ENCODE measurements at places on chromosomes 2 and 18.

DNA sequence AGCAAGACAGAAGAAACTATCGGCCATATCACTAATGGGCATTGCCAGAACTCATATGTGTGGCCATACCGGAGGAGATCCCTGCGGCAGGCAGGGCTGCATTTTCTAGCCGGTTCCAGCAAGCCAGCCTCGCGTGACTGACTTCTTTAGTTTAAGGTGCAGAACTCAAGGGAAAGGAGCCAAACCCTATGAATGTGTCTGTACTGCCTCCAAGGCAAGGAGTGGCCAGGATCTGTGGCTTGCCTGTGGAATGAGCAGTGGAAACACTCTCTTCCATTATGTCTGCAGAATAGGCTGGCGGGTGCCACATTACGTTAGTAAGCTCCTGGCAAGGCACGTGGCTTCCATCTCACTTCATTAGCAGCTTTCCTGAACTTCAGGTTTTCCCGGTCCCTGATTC lies 137.6 kb downstream of the ATL2 start:
- DNase-seq, result no peak

GRCh38 chr2:226829721-226830631 lies 5.9 kb upstream of the RHBDD1 start:
- DNase-seq, result peak; percentile 26

DNA sequence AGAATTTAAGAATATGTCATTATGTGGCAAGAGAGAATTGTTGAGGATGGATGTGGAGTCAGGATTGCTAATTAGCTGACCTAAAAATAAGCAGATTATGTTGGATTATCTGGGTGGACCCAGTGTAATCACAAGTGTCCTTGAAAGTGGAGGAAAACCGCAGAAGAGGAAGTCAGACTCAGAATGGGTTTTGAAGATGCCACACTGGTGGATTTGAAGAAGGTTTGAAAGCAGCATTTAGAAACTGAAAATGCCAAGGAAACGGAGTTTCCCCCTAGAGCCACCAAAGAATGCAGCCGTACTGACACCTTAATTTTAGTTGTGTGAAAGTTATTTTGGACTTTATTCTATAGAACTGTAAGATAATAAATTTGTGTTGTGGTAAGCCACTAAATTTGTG lies 41.6 kb upstream of the DPP10 start:
- DNase-seq, result peak; percentile 38

- no peak for DNase-seq
Observed at GRCh38 chr2:28137221-28137620, 246.7 kb downstream of the BABAM2 start.

DNA sequence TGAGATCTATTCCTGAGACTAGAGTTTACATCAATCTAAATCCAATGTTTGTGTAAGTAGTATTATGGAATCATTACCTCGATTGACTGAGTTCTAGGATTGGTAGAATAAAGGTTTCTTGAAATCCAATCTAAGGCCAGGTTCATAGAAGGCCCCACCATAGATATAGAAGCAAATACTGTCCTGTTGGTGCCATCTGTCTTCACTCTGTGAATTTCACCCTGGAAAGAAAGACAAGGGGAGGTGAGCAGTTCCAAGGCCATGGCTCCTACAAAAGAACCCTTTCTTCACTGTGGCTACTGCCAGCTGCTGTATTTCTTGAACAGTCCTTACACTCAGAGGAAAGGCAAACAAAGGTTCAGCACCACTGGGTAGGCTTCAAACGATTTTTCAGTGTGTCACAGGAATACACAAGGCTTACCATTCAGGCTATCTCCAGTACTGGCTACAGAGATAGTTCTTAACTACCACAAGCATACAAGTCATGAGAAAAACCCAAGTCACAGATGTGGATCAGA lies 137.0 kb downstream of the LRP2 start:
- no peak for DNase-seq

DNA sequence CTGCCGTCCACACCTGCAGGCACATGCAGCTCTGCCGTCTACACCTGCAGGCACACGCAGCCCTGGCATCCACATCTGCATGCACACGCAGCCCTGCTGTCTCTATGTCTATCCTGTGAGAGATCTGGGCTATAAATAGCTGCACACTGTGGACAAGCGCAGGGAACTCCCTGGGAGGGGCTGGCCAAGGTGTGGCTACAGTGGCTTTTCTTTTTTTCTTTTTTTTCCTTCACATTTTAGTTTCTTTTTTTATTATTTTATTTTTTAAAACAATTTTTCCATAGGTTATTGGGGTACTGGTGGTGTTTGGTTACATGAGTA lies 42.0 kb downstream of the TMEM182 start:
- DNase-seq, result no peak

GRCh38 chr2:85430752-85431569 lies 12.4 kb downstream of the SH2D6 start:
- no peak for DNase-seq

DNA sequence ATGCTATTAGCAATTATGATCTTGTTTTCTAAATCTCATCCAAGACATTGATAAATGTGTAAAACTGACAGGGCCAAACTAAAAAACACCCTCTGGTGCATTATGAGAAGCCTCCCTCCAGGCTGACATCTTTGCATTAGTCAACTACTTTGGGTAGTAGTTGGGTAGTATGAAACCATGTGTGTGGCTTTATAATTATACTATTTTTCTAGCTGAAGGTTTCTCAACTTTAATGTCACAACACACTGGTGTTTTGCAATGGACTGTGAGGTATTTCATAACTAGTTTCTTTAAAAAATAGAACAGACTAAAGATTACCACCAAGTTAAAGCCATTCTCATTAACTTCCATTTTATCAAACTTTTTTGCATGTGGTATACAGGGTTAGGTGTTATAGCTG lies 73.1 kb upstream of the RBMS1 start:
- DNase-seq, result peak; percentile 88

- no peak for DNase-seq
Observed at GRCh38 chr2:63571291-63571690, 17.0 kb downstream of the WDPCP start.

DNA sequence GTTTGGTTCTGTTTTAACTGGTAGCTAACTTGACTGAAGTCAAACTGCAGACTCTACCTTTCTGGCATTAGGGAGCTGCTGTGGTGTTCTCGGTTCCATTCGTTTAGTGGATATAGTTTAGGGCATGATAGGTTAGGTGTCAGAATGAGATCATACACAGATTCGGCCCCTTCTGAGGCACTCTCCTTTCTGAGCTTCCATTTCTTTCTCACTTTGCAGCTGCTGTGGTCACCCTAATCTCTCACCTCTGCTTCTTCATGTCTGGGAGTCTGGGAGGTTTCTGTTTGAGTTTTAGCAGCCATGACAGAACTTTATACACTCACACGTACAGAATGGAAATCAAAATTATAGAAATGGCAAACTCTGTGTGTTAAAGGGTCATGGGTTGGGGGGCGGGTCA lies 122.8 kb downstream of the ATP9B start:
- DNase-seq, result no peak

DNA sequence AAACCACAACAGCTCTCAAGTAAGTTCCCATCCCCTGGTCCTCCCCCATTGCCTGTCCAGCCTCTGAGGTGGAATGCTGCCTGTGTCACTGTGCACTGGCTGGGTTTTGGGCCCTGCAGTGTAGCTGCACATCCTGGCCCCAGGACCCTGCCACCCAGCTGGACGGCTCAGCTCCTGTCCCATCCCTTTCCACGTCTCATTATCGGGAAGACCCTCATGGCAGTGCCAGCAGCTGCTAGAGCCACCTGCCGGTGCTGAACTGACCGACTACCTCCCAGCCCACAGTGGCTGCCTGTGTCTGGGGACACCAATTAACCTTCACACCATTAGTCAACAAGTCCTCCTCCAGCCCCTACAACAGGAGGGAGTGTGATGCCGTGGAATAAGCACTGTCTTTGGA lies 31.9 kb downstream of the ADCY3 start:
- DNase-seq, result no peak

DNA sequence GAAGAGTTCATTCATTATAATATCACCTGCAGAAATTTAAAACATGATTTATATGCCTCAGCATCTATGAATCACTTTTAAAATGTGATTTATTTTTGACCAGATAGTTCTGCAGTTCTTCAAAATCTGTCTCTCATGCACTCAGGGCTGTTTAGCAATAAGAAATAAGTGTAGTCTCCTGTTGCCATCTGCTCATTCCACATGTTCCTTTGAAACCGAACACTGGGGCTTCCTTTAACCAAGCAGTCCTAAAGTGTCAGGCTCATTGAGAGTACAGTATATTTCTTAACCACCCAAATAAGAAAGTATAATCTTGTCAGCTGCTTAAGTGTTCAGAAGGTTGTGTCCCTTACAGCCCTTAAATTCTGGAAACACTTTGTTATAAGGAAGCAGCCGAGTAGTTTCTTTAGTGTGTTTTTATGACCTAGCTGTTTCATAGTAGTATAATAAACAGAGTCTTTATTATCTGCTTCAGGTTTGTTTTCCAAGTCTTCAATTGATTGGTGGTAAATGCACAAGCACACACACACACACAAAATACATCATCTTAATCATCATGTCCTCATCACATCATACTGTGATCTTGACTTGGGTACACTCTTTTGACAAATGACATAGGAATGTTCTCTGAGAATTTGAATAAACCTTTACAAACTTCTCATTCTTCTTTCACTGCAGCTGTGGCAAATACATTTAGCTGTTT lies 10.4 kb downstream of the WDR7 start:
- DNase-seq, result no peak

DNA sequence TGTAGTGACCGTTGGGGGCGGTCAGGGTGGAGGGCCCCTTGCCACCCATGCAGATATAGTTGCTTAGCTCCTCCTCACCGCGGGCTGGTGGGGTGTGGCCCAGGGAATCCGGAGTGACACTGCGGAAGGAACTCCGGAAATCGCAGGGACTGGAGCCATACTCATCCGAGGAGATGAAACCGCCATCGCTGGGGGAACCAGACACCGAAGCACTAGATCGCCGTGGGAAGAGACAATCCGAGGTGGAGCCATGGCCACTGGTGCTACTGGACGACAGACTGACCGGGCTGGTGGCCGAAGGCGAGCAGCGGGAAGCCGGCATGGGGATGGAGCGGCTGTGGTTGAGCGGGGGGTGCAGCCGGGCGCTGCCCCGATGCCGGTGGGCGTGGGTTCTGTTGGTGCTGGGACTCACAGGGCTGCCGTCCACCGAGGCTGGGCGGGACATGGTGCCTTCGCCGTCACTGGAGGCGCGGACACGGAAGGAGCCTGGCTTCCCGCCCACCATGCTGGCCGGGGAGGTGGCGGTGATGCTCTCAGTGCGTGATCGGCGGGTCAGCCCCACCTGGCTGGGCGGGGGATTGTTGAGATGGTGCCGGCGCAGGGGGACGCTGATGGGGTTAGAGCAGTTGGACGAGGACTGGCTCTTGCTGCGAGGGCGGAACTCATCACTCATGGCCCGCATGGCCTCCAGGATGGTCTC lies 2.2 kb downstream of the IRS1 start:
- DNase-seq, result no peak

DNA sequence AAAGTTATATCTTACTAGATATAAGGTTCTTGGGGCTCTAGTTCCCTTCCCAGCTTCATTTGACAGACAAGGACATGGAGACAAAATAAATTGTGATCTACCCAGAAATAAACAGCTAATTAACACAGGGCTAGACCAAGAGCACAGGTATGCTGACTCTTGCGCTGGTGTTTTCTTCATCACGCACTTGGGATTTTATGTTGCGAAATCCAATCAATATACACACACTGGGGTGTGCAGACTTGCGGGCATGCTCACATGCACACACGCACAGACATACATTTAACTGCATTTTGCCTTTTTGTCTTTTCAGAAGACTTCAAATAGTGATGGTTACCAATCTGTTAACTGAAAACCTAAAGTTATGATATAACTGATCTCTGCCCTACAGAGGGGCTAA lies 91.2 kb downstream of the LRATD1 start:
- no peak for DNase-seq

- DNase-seq, result no peak
Observed at GRCh38 chr2:172442072-172442895, 14.9 kb downstream of the ITGA6 start.

DNA sequence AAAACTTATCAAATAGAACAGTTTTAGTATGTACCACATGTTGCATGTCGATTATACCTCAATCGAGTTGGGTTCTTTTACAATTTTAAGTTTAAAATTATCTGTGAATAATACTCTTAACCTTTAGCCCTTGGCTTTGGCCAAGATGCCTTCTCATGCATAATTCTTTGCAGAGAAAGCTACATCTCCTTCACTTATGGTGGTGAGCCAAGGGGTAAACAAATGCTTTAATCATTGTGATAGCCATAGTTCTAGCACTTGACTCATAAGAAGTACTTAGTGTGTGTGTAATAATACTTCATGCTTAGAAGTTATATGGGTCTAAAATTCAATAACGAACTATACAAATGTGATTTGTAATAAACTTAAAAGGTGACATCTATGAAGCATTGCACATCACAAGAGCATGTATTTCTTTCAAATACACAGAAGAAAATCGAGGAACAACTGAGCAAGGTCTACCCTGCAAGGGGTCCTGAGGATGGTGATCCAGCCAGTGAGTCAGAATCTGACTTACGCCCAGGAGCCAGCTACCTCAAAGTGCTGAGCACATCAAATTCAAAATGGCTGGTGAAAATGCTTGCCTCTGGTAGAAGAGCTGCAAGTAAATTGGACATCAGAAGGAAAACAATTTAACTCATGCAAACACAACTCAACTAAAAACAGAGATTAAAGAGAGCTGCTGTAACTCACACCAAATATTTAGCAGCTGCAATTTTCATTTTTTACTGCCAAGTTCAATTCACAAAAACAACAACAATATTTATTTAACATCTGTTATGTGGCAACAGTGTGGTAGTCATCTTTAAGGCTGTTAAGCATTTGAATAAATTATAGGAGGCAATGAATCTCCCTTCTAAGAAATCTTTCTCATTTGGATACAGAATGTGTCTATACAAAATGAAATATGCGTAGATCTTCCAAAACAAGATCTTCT lies 23.8 kb upstream of the TTC39C start:
- no peak for DNase-seq

GRCh38 chr2:28610583-28611201 lies 114.8 kb downstream of the PLB1 start:
- DNase-seq, result peak; percentile 46

DNA sequence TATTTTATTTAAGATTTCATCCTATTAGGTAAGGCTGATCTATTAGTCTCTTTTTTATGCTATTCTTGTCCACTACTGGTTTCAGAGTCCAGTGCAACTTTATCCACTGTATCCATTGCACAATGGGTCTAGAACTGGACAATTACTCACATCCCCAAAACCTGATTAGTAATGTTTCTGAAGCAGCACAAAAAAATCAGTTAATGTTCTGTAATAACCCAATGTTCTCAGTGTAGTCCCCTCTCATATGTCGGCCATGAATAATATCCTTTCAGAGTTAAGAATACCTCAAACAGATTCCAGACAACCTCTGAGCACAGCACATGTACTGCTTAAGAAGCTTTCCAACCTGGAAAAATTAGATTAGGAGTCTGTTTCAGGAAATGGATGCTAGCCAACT lies 29.7 kb downstream of the MGAT4A start:
- no peak for DNase-seq

Data from NB4 (cell line).